SIG-M5 (cell line): ENCODE measurements at places on chromosomes 7 and 10.

GRCh38 chr7:107953924-107954303 is 49.0 kb downstream of the LAMB1 start:
- DNase-seq: no peak

GRCh38 chr7:118429141-118429540 is 204.6 kb downstream of the ANKRD7 start:
- DNase-seq: no peak

GRCh38 chr7:7704867-7705266 is 13.5 kb downstream of the RPA3 start:
- no peak for DNase-seq

- DNase-seq: no peak
Measured at GRCh38 chr7:130958846-130959245, 224.8 kb upstream of the KLF14 start.

GRCh38 chr10:69100136-69100872 is 12.4 kb downstream of the SRGN start:
- DNase-seq: no peak

DNA sequence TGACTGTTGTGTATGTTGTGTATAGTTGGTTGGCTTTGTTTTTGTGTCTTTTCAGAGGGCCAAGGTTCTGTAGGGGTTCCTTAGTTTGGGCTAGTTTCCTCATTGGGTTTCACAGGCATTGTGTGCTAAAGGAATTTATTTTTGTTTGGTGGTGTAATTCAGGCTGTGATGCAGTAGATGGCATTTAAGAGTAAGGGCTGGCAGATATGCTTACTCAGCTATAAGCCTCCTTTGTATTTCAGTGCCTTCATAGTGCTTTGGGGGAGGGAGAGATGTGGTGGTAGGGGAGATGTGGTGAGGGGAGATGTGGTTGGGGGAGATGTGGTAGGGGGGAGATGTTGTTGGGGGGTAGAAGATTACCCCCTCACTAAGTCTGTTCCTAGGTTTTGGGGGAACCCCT is 91.7 kb downstream of the SLC25A40 start:
- DNase-seq: no peak

DNA sequence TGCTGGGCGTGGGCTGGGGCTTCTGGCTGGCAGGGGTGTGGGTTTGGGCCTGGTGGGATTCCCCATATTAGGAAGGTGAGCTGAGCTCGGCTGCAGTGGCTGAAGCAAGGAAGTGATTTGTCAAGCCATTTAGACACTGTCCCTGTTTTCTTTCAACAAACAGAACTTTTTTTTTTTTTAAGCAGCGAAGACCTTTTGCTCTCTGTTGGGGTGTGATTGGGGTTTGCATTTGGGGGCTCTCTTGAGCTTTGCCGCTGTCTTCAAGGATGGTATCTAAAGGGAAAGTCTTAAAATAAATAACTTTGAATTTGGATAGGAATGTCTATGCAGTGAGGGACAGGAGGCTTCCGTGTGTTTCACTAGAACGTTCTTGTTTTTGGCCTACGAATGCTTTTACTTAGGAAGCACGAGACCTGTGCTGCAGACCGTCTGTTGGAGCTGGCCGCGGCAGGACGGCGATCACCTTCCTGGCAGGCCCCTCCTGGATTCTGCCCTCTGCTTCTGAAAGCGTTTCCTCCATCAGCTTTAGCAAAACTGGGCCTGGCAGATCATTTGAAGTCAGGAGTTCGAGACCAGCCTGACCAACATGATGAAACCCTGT is 43.9 kb downstream of the FOXK1 start:
- DNase-seq: no peak

GRCh38 chr7:77537778-77538280 is 734 bp downstream of the PTPN12 start:
- no peak for DNase-seq

- DNase-seq: no peak
Measured at GRCh38 chr10:91566115-91566514, 66.8 kb downstream of the PPP1R3C start.

GRCh38 chr7:55774327-55775050 is 88.1 kb downstream of the SEPTIN14 start:
- no peak for DNase-seq

DNA sequence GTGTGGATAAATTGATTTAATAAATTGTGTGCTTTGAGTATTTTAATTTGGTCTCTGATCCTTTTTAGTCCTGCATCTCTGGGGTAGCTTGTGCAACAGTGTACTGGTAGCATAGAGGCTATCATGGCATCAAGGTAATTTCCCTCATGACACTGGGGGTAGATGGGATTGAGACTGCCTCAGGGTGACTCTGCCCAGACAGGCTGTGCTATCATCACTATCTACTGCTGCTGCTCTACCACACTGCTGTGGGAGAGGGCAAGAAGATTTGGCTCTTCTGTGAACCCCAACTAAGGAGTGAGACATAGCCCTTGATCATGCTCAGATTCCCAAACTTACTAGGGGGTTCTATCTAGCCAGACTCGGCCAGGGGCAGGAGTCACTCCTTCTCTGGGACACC is 43.6 kb upstream of the JAZF1 start:
- no peak for DNase-seq

GRCh38 chr10:52019077-52019555 is 295.0 kb upstream of the DKK1 start:
- no peak for DNase-seq
